T-helper 17 cell (primary cell): ENCODE measurements at places on chromosomes 12 and 14.

- peaks cover 17% of the 10 kb centered on the region for H3K4me1 ChIP-seq
- H3K36me3 ChIP-seq, result peaks cover 3% of the 10 kb centered on the region
- H3K27ac ChIP-seq, result no peak overlapping the region
- peak overlapping the region; percentile 63 for H3K4me3 ChIP-seq
- DNase-seq, result no peak
- peaks cover 23% of the 10 kb centered on the region for H3K27me3 ChIP-seq
Measured at GRCh38 chr14:69004731-69005431, 25.8 kb upstream of the ACTN1 start.

DNA sequence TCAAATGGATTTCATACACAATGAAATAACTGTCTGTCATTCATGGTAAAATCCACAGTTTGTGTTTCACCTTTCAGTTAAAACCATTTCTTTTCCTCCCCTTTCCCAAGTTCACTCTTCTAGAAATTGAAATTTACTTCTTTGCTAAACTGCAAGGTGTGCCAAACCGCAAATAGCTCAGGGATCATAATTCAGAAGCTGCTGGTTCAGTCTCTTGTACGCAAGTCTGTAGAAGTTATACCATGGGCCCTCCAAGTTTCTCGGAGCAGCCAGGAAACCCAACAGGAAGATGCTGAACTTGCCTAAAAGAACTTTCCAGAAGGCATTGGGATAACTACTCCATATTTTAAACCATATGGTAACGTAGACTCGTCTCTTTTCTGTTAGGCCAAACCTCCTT, 268.9 kb downstream of the FLRT2 start:
- no peaks in the 10 kb centered on the region for H3K36me3 ChIP-seq
- DNase-seq, result no peak
- no peak overlapping the region for H3K27ac ChIP-seq
- no peak overlapping the region for H3K4me3 ChIP-seq
- no peaks in the 10 kb centered on the region for H3K27me3 ChIP-seq
- H3K4me1 ChIP-seq, result no peaks in the 10 kb centered on the region

DNA sequence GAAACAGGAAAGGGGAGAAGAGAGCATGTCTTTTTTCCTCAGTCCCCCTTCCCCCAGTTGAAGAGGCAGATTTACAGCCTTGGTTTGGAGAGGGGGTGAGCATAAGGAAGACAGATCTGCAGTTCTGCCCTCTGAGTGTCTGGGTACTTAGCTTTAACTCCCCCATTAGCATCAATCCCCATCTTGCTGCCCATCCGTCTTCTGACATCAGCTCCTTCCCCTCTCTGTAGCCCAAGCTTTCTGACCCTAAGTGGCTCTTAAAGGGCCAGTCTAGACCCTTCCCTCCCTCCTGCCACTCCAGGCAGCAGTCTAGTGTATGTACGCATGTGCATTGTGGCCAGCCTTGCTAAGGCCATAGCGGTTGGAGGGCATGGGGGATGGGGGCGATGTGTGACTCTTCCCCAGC, 7.3 kb downstream of the GPR84 start:
- no peak overlapping the region for H3K27ac ChIP-seq
- no peak for DNase-seq
- no peaks in the 10 kb centered on the region for H3K27me3 ChIP-seq
- no peak overlapping the region for H3K4me3 ChIP-seq
- H3K36me3 ChIP-seq, result peaks cover 5% of the 10 kb centered on the region
- peaks cover 12% of the 10 kb centered on the region for H3K4me1 ChIP-seq

DNA sequence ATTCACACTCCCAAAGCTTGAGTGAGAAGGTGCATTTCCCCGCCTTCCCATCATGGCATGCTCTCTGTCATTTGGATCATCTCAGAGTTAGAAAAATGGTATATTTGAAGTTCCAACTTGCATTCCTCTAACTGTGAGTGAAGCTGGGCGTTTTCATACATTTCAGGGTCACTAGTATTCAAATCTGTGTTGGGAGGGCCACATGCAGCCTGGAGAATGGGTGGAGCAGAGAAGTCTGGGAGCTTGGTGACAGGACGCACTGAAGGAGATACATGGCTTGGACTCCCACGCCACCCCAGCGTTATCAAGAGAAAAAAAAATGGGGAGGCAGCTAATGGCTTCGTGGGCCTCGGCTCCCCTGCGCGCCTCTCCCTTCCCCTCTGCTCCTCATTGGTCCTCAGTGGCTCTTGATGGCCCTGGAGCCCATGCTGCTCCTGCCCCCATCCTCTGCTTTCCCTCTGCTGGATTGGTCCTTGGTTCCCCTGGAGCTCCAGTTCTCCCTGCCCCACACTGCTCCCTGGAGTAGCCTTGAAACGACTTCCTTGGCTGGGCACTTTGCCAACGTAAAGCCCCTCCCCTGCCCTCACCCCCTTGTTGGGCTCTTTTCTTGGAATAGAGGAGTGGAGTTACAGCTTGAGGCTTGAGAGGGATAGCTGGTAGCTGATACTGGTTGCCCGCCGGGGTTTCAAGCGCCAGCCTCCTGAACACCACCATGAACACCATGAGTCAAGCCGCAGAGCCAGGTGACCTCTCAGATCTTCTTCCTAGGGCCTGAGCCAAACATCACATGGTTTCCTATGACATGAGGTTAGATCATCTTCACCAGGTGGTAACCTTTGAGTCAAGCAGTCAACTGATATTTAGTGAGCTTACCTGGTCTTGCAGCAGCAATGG, 139.6 kb downstream of the PRKCH start:
- DNase-seq, result no peak
- H3K4me3 ChIP-seq, result peak overlapping the region; percentile 31
- peak overlapping the region; percentile 95 for H3K27ac ChIP-seq
- H3K27me3 ChIP-seq, result no peaks in the 10 kb centered on the region
- H3K4me1 ChIP-seq, result peaks cover 45% of the 10 kb centered on the region

- peaks cover 63% of the 10 kb centered on the region for H3K4me1 ChIP-seq
- H3K27ac ChIP-seq, result peak overlapping the region; percentile 99
- no peaks in the 10 kb centered on the region for H3K27me3 ChIP-seq
- H3K4me3 ChIP-seq, result peak overlapping the region; percentile 89
- no peak for DNase-seq
Measured at GRCh38 chr12:12010277-12011039, 60.3 kb upstream of the BCL2L14 start.

DNA sequence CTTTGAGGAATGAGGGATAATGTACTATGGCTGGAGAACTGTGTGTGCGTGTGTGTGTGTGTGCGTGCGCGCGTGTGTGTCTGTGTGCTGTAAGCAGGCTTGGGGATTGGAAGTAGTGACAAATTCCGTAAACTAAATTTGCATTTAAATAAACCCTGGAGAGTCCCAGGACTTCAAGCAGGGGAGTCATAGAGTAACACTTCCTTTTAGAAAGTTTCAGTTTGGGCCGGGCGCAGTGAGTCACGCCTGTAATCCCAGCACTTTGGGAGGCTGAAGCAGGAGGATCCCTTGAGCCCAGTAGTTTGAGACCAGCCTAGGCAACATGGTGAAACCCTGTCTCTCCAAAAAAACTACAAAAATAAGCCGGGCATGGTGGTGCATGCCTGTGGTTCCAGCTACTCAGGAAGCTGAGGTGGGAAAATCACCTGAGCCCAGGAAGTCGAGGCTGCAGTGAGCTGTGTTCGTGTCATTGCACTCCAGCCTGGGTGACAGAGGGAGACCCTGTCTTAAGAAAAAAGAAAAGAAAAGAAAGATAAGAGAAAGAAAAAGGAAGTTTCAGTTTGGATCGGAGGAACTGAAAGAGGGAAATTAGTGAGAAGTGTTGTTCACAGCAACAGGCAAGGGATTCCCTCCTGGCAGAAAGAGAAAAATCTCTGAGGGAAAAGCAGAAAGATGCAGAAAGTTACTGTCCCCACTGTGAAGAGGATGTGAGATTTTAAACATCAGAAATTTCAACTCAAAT, 222.7 kb upstream of the SOX5 start:
- H3K27me3 ChIP-seq, result no peaks in the 10 kb centered on the region
- no peak overlapping the region for H3K4me3 ChIP-seq
- no peaks in the 10 kb centered on the region for H3K4me1 ChIP-seq

DNA sequence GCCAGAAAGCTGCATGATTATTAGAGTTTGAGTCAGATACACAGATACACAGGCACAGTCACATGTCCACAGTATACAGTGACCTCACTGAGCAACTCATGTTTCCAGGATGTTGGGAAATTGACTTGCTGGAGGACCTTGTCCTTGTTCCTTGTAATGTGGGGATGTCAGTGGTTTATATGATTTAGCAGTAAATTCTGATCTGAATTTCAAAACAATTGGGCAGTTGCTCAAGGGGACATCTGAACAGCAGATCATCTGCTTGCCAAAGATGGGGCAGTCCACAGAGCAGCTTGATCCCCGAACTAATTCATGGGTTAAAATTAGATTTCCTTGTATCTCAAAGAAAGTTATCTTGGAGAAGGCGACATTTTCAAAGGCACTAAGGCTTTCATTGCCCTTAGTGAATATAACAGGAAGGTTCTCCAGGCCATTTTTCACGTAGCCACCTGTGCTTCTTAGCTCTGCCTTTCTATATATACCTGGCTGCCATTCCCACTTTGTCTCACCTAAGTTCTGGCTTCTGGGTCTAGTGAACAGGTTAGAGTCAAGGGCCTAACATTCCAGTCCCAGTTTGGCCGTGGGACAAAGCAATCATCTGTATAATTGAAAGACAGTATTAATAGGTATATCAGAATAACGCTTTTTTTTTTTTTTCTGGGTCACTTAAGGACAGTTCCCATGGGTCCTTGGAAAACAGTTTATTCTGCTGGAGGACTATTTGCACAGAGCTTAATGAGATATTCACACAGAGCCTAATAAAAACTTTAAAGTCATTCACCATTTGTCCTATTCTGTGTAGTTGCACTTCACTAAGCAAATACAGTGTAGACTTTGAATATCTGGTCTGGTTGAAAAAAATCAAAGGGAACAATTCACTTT, 64.9 kb upstream of the STRN3 start:
- no peaks in the 10 kb centered on the region for H3K36me3 ChIP-seq
- DNase-seq, result no peak
- H3K4me3 ChIP-seq, result no peak overlapping the region
- H3K27ac ChIP-seq, result no peak overlapping the region
- H3K4me1 ChIP-seq, result no peaks in the 10 kb centered on the region

DNA sequence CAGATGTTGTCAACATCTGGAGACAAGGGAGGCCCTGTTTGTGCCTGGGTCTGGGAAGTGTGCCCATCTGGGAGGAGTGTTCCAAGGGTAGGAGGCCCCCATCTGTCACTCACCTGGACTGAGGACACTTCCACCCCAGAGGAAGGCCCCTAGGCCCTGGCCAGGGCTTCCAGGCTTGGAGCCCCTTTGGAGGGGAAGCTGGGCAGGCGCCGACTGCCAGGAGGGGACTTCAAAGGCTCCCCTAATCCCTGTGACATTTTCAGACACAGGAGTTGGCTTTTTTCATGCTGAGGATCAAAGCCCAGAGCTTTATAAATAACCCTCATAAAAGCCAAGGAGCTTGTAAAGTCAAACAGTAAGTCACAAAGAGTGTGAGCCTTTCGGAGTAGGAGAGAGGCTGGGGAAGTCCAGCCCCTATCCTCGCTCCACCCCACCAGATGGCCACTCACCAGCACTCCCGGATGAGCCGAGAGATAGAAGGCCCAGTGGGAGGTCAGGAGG, 17.6 kb upstream of the FAM222A start:
- H3K27me3 ChIP-seq, result peaks cover 30% of the 10 kb centered on the region
- DNase-seq, result no peak
- H3K4me3 ChIP-seq, result no peak overlapping the region
- H3K36me3 ChIP-seq, result no peaks in the 10 kb centered on the region

DNA sequence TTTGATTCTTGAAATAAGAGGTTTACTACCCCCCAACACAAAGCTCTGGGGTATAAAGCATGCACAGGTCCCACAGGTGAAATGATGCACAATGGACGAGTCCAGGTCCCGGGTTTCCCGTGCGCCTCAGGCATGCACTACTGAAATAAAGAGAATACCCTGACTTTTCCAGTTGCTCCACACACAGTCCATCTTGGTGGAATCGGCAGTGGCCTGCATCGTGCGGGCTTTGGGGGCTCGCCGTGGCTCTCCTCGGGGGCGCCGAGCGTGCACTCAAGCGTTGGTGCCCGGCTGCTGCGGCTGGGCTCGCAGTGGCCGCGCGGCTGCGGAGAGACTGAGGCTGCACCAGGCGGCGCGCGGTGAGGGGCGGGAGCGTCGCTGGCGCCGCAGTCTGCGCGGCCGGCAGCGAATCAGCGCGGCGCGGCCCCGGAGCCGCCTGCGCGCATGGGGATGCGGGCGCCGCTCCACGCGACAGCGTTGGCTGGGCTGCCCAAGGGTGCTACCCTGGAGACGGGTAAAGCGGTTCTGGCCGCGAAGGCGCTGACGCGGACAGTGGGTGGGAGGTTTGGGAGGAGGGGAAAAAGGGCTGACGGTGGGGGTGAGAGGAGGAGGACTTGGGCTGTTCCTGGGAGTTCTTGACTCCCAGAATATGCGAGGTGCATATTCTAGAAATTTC, 53.8 kb upstream of the CCDC175 start:
- DNase-seq, result no peak
- H3K36me3 ChIP-seq, result peaks cover 4% of the 10 kb centered on the region

DNA sequence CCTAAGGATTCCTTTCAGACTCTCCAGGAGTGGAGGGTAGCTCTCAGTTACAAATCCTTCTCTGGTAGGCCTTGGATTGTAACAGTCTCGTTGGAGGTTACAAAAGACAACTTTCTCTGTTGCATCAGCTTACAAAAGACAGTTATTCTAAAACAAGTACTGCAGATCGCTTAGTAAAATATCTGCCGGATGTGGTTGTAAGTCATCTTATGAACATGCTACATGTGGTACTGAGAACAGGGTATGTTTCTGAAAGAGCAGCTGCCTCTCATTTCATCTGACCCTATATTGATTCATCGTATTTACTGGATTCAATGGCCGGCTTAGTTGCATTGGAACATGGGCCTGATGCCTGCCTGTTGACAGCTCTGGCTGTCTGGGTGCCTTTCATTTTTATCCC, 157.4 kb downstream of the PTCSC3 start:
- peak overlapping the region; percentile 55 for H3K4me3 ChIP-seq
- DNase-seq, result no peak
- H3K4me1 ChIP-seq, result peaks cover 10% of the 10 kb centered on the region
- H3K36me3 ChIP-seq, result no peaks in the 10 kb centered on the region
- no peaks in the 10 kb centered on the region for H3K27me3 ChIP-seq

- DNase-seq, result no peak
- no peak overlapping the region for H3K27ac ChIP-seq
- no peaks in the 10 kb centered on the region for H3K27me3 ChIP-seq
- no peaks in the 10 kb centered on the region for H3K36me3 ChIP-seq
- no peak overlapping the region for H3K4me3 ChIP-seq
Measured at GRCh38 chr12:127717278-127717677, 549.7 kb upstream of the TMEM132C start.

DNA sequence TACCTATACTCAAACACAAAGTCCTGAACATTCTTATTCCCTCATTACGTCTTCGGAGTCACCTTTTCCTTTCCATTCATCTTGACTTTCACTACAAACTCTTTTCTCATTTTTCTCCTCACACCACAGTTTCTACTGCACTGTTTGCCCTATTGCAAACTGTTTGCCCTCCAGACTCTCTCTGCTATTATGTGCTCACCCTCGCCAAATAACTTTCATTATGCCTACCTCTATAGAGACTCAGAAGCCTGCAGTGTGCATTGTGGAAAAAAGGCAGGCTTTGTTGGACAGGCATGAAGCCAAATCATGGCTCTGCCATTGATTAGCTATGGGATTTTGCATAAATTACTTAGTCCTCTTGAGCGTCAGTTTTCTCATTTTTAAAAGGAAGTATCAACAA, 246.6 kb upstream of the CCDC196 start:
- no peak overlapping the region for H3K4me3 ChIP-seq
- H3K27ac ChIP-seq, result no peak overlapping the region
- no peaks in the 10 kb centered on the region for H3K4me1 ChIP-seq

GRCh38 chr14:76595266-76595665, 166.0 kb upstream of the VASH1 start:
- no peak overlapping the region for H3K4me3 ChIP-seq
- H3K27ac ChIP-seq, result no peak overlapping the region
- no peaks in the 10 kb centered on the region for H3K36me3 ChIP-seq
- DNase-seq, result no peak

GRCh38 chr14:92173668-92174067, 51.9 kb downstream of the CPSF2 start:
- peaks cover 3% of the 10 kb centered on the region for H3K36me3 ChIP-seq
- H3K27ac ChIP-seq, result no peak overlapping the region
- H3K4me1 ChIP-seq, result peaks cover 2% of the 10 kb centered on the region
